ENCODE measurements at places on chromosomes 7 and 10.

DNA sequence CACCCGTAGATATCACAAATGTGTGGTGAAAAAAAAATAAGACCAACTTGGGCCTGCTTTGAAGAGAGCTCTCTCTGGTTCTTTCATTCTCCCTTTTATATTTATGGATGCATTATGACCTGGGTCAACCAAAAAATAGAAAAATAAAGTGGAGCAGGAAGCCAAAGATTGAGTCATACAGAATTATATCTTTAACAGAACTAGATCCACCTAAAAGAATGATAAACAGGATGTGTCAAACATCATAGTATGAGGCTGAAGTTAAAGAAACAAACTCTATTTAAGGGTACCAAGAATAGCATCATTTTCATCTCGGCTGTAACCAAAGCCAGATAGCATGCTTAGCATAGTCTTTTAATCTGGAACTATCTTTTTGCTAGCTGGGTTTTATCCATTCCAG, 28.8 kb upstream of the NMT2 start:
- DNase-seq: no peak

DNA sequence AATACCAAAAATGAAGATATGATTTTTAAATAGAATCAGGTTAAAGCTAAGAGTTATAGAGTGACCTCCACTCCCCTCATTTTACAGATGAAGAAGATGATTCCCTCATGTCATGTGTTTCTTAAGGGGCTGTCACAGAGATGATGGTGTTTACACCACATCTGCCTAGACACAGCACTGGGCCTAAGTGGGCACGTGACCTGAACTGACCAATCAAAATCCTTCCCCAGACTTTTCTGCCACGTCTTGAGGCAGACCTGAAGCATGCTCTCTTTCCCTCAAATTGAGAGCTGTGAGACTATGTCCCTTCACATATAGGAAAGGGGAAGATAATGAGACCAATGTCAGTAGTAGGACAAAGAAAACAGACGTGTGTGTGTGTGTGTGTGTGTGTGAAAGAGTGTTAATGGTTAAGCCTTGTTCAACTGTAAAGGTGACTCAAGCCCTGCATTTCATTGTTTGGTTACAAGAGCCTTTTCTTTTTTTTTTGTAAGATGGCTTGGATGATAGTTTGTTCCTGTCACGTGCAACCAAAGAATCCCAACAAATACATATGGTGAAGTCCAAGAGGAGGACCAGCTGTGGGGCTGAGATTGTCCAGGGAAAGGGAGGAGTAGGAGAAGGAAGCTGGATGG, 172.8 kb upstream of the AOAH start:
- DNase-seq: peak; percentile 69

- DNase-seq: no peak
Measured at GRCh38 chr10:70481831-70482530, 3.4 kb downstream of the PALD1 start.

- peak; percentile 57 for DNase-seq
Measured at GRCh38 chr7:28573651-28574301, 161.5 kb downstream of the CREB5 start.

DNA sequence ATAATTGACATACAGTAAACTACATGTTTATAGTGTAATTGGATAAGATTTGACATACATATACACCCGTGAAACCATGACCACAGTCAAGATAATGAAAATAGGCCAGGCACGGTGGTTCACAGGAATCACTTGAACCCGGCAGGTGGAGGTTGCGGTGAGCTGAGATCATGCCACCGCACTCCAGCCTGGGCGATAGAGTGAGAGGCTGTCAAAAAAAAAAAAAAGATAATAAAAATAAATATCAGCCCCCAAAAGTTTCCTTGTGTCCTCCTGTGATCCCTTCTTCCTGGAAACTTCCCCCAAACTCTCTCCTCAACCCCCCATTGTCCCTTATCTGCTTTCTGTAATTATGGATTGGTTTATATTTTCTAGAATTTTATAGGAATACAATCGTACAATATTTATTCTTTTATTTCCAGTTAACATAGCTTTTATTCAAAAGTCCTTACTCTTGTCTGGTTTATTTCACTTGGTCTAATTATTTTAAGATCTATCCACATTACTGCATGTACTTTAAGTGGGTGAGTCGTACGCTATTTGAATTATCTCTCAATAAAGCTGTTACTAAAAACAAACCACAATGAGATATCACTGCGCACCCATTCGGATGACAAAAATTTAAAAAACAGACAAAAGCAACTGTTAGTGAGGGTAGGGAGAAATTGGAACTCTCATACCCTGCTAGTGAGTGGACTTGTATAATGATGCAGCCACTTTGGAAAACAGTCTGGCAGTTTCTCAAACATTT, 30.1 kb upstream of the TNPO3 start:
- no peak for DNase-seq

- no peak for DNase-seq
Measured at GRCh38 chr10:107022600-107023354, 141.7 kb downstream of the SORCS1 start.

DNA sequence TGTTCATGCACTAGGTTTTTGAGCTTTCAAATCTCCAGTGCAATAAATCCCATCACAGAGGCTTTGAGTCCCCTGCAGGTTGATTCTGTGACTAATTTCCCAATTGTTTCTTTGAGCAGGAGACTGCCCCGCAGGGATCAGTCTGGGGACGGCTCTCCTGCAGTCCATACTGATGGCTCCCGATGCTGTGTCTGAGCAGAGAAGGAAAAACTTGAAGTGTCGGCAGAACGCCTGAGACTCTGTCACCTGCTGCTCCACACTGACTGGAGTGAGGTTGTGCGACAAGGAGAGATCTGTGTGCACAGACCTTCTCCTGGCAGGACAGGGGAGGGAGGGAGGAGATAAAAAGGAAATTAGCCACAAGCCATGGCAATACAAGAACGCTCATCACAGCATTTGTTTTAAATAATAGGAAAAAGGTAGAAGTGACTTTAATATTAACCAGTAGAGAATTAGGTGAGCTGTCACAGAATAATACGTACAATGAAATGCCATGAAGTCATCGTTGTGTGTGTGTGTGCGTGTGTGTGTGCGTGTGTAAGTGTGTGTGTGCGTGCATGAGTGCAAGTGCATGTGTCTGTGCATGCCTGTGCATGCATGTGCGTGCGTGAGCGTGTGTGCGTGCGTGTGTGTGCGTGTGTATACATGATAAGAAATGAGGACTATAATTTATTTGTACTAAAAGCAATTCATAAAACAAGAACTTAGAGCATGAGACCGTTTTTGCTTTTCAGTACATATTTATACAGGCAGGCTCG, 38.2 kb downstream of the HTR5A start:
- DNase-seq: no peak

- peak; percentile 90 for DNase-seq
Measured at GRCh38 chr7:84536271-84536870, 341.8 kb upstream of the SEMA3A start.

- no peak for DNase-seq
Measured at GRCh38 chr7:2306688-2307087, 7.6 kb downstream of the SNX8 start.

- no peak for DNase-seq
Measured at GRCh38 chr7:138477581-138477980, 17.5 kb downstream of the TRIM24 start.

- peak; percentile 36 for DNase-seq
Measured at GRCh38 chr7:121079425-121080169, 91.1 kb downstream of the CPED1 start.

GRCh38 chr10:2049560-2049959, 312.2 kb upstream of the ADARB2 start:
- DNase-seq: no peak

- no peak for DNase-seq
Measured at GRCh38 chr10:33398796-33399195, 64.3 kb upstream of the NRP1 start.

DNA sequence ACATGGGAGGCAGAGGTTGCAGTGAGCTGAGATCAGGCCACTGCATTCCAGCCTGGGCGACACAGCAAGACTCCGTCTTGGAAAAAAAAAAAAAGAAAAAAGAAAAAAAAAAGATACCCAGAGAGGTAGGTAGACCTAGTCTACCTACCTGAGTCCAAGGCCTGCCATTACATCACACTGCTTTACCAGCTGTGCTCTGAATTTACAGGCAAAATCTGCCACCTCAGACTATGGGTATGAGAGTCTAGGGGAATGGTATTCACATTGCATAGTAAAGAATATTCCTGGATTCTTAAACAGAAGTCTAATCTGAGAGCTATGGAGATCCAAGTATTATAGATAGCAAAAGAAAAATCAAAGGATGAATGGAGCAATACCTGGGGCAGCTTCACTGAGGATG, 50.2 kb downstream of the NDUFB2 start:
- no peak for DNase-seq

DNA sequence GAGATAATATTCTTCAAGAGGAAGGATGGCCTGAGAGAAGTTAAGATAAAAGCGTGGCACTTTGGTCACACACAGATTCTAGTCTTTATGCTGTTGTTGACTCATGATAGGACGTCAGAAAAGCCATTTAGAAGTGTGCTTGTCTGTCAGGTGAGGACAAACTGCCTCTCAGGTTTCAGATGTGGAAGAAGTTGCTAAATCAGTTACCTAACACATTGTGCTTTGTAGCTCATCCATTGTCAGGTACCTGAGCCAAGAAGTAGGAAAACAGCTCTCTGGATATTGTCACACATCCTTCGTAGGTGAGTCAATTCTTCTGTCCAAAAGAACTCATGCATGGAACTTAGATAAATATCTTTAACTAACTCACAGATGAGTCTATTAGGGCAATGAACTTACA, 49.5 kb upstream of the PHYHIPL start:
- peak; percentile 87 for DNase-seq

DNA sequence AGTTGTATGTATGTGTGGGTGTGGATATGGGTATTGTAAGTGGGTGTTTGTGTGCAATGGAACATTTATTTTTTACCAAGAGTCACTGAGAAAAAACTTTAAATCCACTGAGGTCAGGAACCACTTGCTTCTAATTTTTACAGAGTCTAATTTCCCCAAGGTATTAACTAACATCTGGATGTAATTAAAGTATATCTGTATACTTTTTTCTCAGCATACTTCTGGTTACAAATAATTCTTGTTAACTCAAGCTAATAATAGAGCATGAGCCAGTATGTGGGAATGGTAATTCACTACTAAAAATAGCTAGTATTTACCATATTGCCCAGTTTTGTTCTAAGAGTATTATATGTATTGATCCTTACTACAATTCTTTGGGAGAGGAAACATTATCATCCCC, 24.6 kb upstream of the STEAP4 start:
- DNase-seq: no peak

DNA sequence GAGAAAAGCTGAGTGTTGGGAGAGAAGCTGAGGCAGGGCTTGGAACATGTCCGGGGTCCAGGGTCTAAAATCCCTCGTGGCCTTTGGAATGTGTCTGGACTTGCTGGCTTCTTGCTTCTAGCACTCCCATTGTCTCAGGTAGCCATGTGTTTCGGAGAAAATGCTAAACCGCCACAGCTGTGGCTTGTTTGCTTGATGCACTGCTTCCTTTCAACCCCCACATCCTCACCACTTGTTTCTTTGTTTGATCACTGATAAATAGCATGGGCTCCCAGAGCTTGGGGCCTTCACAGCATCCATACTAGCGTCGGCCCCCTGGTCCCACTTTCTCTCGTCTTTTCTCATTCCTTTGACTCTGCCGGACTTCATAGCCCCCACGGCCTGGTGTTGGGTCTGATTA, 102.7 kb downstream of the ANKRD26 start:
- no peak for DNase-seq

DNA sequence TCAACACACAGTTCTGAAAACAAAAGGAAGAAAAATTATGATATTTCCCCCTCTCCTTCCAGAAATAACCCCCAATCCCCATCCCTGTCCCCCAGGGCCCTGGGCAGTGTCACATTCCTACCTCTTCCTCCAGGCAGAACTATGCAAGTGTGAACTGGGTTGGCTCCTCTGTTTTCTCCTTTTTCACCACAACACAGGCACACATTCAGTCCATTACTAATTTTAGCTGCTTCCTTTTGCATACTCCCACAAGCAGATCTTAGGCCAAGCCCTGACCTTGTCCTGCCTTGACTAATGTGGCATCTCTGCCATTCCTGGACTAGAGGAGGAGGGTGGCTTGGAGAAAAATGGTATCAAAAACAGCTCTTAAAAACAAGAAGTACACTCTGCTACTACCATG, 208.1 kb downstream of the HDAC9 start:
- DNase-seq: no peak

DNA sequence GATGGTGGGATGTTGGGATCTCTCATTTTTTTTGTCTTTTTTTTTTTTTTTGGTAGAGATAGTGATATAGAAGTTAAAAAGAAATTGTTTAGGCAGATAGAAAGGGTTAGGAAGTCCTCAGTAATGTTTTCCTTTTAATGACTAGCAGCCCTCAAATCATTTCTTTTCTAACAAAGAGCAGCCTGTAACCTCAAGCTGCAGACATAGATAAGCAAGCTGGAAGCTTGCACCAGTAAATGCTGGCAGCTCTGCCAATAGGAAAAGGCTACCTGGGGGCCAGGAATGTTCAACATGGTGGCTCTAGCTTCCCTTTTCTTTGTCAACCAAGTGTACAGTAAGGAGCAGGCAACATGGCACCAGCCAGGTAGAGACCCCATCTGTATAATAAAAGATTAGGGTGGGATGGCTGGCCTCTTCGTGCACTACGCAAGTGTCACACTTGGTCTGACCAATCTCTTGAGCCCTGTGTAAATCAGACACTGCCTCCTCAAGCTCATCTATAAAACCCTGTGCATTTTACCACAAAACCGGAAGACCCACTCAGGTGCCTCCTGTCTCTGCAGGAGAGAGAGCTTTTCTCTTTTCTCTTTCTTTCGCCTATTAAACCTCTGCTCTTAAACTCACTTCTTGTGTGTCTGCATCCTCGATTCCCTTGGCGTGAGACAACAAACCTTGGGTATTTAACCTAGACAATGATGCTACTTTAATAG, 212.9 kb downstream of the SNX10 start:
- DNase-seq: no peak

GRCh38 chr7:10312942-10313341, 660.7 kb upstream of the PHF14 start:
- DNase-seq: no peak
